ENCODE measurements at places on chromosomes 5 and 9.
A peak's percentile ranks its signal among the peaks of the same experiment; 100 is the strongest.

- DNase-seq = no peak
These were observed 39.2 kb downstream of the PRUNE2 start for GRCh38 chr9:76866689-76867088.

DNA sequence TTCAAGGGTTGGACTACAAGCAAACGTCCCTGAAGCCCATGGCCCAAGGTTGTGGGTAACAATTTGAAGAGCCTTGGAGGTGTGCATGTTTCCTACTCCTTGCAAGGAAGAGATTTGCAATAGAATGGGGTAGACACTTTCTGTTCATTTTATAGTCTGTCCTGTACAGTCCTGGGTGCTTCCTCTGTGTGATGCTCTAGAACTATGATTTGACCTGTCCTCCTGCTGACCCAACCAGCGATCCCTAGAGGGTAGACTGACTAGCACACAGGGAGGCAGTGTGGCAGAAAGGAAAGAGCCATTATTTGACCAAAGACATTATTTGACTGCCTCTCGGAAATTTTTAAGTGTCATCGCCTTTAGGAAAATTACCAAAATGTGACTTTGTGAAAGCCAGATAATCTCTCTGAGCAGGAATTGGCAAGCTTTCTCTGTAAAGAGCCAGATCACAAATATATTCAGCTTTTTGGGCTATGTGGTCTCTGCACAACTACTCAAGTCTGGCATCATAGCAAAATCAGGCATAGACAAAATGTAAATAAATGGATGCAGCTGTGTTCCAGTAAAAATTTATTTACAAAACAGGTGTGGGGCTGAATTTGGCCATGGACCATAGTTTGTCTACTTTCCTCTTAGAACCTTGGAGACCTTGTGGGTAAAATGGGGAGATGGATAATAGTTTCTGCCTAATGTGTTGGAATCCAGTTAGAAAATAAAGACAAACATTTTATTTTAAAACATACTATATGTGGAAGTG lies 106.8 kb downstream of the DMRT2 start:
- no peak for DNase-seq

- no peak for DNase-seq
These were observed 77.9 kb downstream of the CDH18 start for GRCh38 chr5:19910136-19910535.

DNA sequence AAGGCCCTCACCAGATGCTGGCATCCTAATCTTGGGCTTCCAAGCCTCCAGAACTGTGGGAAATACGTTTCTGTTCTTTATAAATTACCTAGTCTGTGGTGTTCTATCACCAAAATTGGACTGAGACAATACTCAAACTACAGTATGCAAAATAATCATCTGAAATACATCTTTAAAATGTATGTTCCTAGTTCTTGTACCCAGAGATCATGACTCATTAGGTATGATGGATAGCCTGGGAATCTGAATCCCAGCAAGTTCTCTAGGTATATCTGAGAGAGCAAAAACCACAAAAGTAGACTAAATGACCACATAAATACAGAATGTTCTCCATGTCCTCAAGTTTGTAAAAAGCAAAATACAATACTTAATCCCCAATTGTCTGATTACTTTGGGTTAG lies 166.3 kb downstream of the YIPF5 start:
- no peak for DNase-seq

DNA sequence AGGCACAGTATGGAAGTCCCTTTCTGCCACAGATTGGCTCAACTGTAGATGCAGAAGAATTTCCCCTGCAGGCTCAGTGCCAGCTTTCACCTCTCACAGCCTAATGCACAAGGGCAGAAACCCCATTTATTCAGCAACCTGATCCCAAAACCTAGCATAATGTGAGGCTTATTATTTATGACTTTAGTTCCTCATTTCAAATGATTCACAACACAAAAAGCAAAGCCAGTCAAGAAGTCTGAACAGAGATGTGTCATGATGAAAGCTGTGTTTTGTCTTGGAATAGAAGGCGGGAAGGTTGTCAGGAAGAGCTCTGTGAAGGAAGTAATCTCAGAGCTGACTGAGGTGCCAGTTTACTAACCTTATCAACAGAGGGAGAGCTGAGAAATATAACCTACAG lies 369.7 kb downstream of the LRRC70 start:
- no peak for DNase-seq

DNA sequence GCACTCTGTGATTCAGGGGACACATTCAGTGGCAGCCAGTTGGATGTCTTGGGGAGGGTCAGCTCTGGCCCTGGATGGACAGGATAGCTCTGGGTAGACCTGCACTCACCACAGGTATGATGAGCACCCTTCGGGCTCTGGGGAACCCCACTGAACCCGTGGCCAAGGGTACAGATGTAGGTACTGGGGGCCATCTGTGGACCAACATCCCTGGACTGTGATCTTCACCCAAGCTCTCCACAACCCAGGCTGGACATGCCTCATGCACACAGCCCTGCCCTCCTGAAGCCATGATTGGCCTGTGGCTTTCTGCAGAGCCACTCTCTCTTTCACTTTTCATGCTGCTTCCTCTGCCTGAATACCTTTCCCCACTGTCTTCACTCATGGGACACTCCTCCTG lies 15.6 kb upstream of the ACSL6 start:
- no peak for DNase-seq

DNA sequence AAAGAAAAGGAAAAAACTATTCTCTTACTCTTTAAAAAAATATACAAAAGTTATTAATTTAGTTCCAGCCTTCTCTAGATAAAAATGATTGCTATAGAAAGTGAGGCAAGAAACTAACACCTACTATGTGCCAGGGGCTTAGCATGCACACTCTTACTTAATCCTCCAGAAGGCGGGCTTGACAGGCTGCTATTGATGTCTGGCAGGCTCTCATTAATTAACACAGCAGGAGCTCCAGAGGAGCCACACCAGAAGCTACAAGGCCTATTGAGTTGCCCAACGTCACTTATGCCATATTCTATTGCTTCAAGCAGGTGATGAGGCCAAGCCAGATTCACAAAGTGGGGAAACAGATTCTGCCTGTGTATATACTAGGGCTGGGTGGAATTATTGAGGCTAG lies 54.6 kb upstream of the CLINT1 start:
- DNase-seq = no peak

GRCh38 chr9:84490206-84490841 lies 149.8 kb upstream of the SLC28A3 start:
- no peak for DNase-seq

GRCh38 chr5:125484742-125485641 lies 738.6 kb upstream of the ZNF608 start:
- peak; percentile 19 for DNase-seq

DNA sequence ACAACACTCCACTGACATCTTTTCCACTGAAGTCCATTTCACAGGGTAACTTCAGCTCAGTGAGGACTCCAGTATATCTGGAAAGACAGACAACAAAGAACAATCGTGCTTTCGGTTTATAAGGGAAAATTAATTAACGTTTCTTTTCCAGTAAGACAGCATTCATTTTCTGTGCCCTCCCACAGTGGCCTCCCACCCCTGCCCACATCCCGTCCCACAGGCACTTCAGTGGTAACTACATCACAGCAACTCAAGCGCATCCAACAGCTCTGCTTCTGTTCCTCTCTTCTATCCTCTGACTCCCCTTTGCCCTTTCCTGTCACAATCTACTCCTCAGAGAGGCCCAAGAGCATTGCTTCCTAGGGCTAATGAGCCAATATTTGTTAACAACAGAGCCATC lies 40.3 kb downstream of the GLDC start:
- no peak for DNase-seq

DNA sequence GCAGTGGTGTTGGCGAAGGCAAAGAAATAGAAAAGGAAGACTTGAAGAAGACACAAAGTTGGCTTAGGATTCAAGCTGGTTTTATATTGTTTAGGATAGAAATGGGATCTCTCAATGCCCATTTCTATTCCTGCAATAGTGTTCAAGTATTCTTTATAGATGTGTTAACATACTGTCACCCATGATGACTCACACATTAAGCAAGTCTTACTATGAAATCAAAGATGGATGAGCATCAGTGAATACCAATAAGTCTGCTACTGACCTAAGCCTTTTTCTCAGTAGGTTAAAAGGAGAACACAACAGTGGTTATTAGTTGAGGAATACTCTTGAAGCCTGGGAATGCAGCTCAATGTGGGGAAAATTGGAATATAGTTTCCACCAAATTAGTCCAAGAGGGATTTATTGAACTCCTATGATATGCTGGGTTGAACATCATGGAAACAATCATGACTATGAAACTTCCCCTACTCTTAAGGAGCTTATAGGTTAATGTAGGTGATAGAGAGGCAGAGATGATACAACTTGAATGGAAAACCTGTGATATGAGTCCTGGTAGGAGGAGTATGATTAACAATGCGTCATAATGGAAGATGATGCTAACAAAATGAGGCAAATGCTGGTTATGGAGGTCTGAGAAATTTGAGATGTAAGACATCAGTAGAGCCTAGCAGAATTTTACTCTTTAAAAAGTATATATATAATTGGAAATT lies 417.1 kb upstream of the DAP start:
- no peak for DNase-seq

GRCh38 chr5:16492398-16493140 lies 27.0 kb upstream of the ZNF622 start:
- peak; percentile 11 for DNase-seq

DNA sequence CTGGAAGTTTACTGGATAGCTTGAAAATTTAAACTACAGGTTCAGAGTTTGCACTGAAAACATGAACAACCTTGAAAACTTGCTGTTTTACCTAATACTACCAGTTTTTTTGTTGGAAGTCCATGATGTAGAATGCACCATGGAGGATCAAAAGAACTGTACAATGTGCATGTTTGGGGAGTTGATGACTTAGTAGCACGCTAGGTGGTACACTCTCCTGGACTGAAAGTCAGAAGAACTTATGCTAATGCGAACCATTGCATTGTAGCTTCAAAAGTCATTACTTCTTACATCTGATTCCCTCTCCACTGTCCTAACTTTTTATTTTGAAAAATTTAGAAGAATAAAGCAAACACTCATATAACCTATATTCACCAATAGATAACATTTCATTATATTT lies 211.0 kb downstream of the OSTF1 start:
- no peak for DNase-seq

DNA sequence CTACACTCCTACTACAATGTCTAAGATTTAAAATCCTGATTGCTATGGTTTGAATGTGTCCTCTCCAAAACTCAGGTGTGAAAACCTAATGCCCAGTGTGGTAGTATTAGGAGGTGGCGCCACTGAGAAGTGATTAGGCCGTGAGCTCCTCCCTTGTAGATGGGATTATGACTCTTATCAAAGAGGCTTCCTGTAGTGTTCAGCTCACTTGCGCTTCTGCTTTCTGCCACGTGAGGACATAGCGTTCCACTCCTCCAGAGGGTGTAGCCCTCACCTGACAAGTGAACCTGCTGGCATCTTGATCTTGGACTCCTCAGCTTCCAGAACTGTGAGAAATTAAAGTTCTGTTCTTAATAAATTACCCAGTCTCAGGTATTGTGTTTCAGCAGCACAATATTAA lies 33.0 kb upstream of the WHRN start:
- DNase-seq = peak; percentile 6

GRCh38 chr5:145385276-145385675 lies 449.9 kb downstream of the PRELID2 start:
- DNase-seq = no peak

- no peak for DNase-seq
These were observed 53.9 kb downstream of the RAI14 start for GRCh38 chr5:34709861-34710673.

DNA sequence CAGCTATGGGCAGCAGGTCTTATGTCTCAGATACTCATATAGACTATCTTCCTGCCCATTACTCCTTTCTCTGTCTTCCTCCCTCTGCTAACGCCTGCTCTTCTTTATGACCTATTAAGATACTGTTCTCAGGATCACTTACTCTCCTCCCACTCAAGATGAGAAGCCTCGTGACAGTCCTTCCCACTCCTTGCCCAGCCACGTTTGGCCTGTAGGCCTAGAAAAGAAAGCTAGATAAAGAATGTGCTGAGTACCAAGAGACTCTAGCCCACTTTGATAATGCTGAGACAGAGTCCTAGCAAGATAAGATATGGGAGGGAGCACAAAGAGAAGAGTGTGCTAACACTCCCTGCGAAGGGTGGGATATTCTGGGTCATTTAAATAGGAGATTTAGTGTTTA lies 6.8 kb upstream of the DENND4C start:
- DNase-seq = no peak

DNA sequence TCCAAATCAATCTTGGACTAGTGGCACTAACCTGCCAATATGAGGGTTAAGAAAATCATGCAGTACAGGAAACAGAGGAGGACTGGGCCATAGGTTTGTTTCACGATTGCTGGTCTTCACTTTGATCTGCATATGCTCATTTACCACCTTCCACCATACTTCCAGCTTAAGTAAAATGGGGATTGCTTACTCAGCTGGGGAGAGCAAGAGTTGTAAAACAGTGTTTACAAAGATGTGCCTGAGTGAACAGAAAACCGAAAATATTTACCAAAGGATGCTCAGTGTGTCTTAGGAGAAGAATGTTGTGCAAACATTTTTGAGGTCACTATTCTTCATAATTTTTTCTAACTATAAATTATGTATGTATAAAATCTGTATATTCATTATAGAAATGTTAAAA lies 65.1 kb upstream of the DNAH5 start:
- DNase-seq = no peak

DNA sequence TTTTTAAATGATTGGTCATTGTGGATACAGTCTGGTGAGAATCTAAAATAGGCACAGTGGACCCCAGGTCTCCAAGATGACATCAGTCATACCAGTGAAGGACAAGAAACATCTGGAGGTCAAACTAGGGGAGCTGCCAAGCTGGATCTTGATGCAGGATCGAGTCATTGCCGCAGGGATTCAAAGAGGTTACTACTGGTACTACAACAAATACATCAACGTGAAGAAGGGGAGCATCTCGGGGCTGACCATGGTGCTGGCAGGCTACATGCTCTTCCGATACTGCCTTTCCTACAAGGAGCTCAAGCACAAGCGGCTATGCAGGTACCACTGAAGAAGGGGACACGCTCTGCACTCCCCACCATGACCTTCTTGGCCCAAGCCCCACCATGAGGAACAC lies 20.9 kb downstream of the FOXB2 start:
- no peak for DNase-seq

DNA sequence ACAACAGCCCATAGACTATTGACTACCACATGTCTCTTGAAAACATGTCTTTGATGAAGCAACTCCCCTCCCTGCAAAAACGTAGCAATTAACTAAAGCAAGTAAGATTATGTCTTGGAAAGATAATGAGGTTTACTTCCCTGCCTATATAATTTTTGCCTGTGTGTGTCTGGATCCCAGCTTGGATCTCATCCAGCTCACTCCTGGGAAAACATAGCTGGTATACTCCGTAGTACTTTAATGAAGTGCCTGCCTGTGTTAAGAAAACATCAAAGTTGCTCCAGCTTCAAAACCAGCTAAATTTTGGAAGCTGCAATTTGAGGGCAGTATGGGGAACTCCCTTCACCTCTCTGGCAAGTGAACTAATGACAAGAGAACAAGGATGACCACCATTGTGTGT lies 182.6 kb upstream of the C9orf72 start:
- DNase-seq = peak; percentile 2

DNA sequence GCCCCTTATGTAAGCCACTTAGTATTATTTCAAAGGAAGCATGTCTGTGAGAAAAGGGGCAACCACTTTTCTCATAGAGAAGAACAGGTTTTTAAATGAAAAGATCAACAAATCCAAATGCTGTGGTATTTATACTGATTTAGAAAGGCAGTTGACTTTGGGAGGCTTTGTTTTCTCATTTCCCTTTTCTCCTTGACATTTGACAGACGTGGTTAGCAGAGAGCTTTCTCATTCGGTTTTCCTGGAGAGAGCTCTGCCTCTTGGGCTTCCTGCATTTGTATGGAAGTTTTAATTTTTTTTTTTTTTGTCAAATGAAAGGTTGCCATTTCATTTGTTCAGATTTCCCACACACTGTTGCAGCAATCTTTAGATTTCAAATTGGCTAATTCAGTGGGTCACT lies 62.5 kb downstream of the EXOSC2 start:
- DNase-seq = no peak
